ENCODE measurements at places on chromosomes 4 and X.

- H3K4me3 ChIP-seq: no peak overlapping the region
- H3K4me1 ChIP-seq: no peaks in the 10 kb centered on the region
- H3K27ac ChIP-seq: no peak overlapping the region
- DNase-seq: no peak
- no peaks in the 10 kb centered on the region for H3K36me3 ChIP-seq
- no peaks in the 10 kb centered on the region for H3K27me3 ChIP-seq
Observed at GRCh38 chr4:66736606-66737005, 808.7 kb downstream of the CENPC start.

DNA sequence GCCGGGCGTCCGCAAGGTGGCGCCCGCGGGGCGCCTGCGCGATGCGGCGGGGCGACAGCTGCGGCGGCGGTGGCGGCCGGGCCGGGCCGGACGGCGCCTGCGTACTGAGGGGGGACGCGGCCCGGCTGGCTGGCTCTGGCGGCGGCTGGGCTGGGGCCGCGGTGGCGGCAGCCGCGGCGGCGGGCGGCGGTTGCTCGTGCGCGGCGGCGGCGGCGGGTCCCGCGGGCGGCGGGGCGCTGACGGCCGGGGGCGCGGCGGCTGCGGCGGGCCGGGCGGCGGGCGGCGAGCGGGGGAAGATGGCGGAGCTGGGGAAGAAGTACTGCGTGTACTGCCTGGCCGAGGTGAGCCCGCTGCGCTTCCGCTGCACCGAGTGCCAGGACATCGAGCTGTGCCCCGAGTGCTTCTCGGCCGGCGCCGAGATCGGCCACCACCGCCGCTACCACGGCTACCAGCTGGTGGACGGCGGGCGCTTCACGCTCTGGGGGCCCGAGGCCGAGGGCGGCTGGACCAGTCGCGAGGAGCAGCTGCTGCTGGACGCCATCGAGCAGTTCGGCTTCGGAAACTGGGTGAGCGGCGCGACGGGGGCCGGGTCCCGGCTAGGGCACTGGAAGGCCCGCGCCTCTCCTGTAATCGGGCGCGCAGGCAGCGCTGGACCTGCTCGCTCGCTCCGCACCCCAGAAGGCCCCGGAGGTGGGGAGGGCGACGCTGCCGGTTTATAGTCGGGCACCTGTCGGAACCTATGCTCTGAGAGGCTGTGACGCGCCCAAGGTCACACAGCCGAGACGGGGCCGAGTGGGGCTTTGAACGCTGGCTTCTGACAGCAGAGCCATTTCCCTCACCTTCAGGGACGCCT is at the start of gene TADA2B:
Gene TADA2B, plus strand, starts transcription at position 89 of the 853 bp plus-strand sequence. Its CDS starts 208 bp downstream, at position 297.
- no peaks in the 10 kb centered on the region for H3K27me3 ChIP-seq
- no peak for DNase-seq
- H3K36me3 ChIP-seq: no peaks in the 10 kb centered on the region
- peaks cover 50% of the 10 kb centered on the region for H3K4me1 ChIP-seq
- peak within 1 kb of the TSS; percentile 94 for H3K27ac ChIP-seq

GRCh38 chr4:124304941-124305340 is 407.6 kb downstream of the ANKRD50 start:
- H3K27ac ChIP-seq: no peak overlapping the region
- H3K36me3 ChIP-seq: no peaks in the 10 kb centered on the region
- DNase-seq: no peak
- H3K27me3 ChIP-seq: no peaks in the 10 kb centered on the region
- no peak overlapping the region for H3K4me3 ChIP-seq

- H3K36me3 ChIP-seq: no peaks in the 10 kb centered on the region
- no peak overlapping the region for H3K27ac ChIP-seq
- H3K4me1 ChIP-seq: no peaks in the 10 kb centered on the region
- no peaks in the 10 kb centered on the region for H3K27me3 ChIP-seq
Observed at GRCh38 chrX:132986556-132986955, 28.1 kb upstream of the HS6ST2 start.

DNA sequence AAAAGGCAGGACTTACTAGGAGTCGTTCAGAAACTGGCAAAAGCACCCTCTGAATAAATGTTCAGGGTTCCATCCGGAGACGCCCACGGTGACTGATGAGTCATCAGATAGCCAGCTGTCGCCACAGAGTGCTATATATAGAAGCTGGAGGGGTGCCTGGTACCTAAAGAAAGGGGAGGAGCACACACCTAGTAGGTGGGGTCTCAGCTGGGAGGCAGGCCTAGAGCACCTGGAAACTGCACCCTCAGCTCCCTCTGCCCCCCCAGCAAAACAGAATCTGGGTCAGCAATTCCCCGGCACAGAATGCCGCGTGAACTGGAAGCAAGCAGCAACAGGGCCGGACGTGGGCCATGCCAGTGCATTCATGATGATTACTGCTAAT is 242.0 kb downstream of the BCOR start:
- H3K27me3 ChIP-seq: no peaks in the 10 kb centered on the region
- no peak overlapping the region for H3K4me3 ChIP-seq
- no peak for DNase-seq
- no peaks in the 10 kb centered on the region for H3K36me3 ChIP-seq

DNA sequence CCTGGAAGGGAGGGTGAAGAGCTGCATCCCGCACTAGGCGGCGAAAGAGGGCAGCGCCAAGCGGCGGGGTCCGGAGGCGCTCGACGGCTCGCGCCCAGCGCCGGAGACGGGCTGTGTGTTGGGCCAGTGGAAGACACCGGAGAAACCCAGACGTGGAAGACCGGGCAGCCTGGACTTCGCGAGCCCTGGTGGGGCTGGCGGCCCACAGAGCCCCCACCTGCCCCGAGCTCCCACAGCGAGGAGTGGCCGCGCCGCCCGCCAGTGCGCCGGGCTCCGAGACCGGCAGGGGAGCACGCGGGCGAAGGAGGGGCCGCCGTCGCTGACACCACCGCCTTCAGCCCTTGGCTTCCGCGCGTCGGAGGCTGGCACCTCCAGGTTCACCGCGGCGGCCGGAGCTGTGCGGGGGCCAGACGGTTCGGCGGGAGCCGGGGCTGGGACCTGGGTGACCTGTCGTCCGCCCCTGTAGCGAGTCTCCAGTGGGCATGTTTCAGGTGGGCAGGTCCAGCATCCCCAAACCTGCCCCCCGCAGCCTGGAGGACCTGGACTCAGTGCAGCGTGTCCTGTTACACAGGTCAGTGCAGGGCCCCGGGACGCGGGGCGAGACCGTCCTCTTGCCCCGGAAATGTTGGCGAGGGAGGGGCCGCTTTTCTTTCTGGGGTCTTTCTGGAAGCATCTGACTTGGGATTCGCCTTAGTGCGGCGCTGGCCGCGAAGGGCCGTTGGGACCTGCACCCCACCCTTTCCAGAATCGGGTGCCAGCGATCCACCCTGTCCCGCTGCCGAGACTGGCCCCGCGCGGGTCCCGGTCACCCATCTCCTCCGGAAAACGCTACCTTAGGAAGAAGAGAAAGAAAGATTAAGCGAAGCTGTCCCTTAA is 9.6 kb upstream of the INTU start:
- DNase-seq: no peak
- no peaks in the 10 kb centered on the region for H3K36me3 ChIP-seq
- peak overlapping the region; percentile 89 for H3K27ac ChIP-seq
- H3K4me1 ChIP-seq: no peaks in the 10 kb centered on the region

DNA sequence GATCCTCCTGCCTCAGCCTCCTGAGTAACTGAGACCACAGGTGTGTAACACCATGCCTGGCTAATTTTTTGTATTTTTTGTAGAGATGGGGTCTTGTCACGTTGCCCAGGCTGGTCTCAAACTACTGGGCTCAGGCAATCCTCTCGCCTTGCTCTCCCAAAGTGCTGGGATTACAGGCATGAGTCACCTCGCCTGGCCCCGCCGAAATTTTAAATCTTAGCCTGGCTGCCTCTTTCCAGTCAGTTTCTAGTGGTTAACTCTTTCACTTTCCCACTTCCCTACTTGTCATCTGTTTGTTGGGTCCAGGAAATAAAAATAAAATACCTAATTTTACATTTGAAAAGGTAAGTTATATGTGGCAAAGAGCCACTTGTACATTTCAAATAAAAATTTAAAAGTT is 62.4 kb downstream of the TMEM165 start:
- H3K4me3 ChIP-seq: no peak overlapping the region
- H3K4me1 ChIP-seq: no peaks in the 10 kb centered on the region
- H3K27ac ChIP-seq: no peak overlapping the region
- H3K27me3 ChIP-seq: no peaks in the 10 kb centered on the region
- DNase-seq: no peak

DNA sequence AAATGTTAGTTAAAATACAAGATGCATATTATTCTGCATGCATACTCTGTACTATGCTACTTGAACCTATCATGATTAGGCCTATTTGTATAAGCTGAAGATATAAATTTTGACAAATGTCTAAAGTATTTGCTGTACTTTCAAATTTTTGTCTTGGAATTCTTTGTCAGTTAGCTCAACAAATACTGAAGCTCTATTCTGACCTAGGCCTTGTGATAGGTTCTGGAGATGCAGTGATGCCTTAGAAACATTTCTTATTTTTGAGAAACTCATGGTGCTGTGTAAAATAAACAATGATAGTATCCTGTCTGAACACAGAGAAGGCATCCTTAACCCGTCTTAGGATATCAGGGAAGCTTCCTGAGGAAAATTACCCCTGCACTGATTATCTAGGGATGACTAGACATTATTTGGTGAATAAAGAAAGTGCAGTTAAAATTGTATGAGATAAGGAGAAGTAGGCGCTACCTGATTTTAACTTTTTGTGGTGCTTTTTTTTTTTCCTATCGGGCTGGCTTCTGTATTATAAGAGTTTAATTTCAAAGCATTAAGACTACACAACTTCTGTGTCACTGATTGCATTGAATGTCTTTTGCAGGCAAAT is 43.4 kb downstream of the MOB1B start:
- H3K4me1 ChIP-seq: peaks cover 15% of the 10 kb centered on the region
- H3K4me3 ChIP-seq: no peak overlapping the region
- no peak overlapping the region for H3K27ac ChIP-seq
- H3K36me3 ChIP-seq: no peaks in the 10 kb centered on the region

- DNase-seq: no peak
- H3K36me3 ChIP-seq: no peaks in the 10 kb centered on the region
- no peak overlapping the region for H3K4me3 ChIP-seq
- no peaks in the 10 kb centered on the region for H3K27me3 ChIP-seq
- no peak overlapping the region for H3K27ac ChIP-seq
Observed at GRCh38 chr4:79217025-79217424, 108.8 kb downstream of the NAA11 start.

- DNase-seq: no peak
- H3K4me3 ChIP-seq: no peak overlapping the region
- H3K4me1 ChIP-seq: no peaks in the 10 kb centered on the region
Observed at GRCh38 chrX:115582616-115583495, 21.9 kb downstream of the PLS3 start.

GRCh38 chr4:139910106-139910505 is 243.9 kb downstream of the MAML3 start:
- H3K36me3 ChIP-seq: no peaks in the 10 kb centered on the region
- H3K4me1 ChIP-seq: peaks cover 36% of the 10 kb centered on the region
- no peak overlapping the region for H3K4me3 ChIP-seq
- no peaks in the 10 kb centered on the region for H3K27me3 ChIP-seq

GRCh38 chr4:118727360-118727759 is 42.2 kb downstream of the METTL14 start:
- no peaks in the 10 kb centered on the region for H3K27me3 ChIP-seq
- no peaks in the 10 kb centered on the region for H3K4me1 ChIP-seq
- DNase-seq: no peak
- H3K4me3 ChIP-seq: no peak overlapping the region
- H3K27ac ChIP-seq: no peak overlapping the region

DNA sequence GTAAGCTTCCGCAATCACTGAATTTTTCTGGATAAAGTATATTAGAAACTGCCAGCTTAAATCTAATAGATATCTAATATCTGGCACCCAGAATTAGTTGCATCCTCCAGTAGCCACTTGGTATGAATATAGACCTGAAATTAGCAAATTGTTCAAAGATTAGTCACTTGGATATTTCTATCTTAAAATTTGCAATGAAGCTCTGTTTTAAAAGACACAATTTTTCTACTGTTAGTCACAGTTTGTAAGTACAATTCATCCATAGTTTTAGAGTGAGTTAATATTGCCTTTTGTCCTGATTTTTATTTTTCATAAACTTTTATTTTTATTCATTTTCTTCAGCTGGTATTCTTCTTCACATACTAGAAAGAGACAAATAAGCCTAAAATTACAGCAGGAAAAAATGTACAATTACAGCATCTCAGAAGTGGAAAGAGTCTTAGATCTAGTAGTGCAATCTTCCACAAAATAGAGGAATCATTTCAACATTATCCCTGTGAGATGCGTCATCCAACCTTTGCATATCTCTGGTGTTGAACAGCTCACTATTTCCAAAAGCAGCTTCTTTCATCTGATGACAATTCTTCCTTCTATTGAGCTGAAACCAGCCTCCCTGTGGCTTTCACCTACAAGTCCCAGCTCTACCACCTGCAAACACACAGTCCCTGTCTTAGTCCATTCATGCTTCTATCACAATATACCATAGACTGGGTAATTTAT is 190.0 kb upstream of the AR start:
- no peak overlapping the region for H3K4me3 ChIP-seq
- no peaks in the 10 kb centered on the region for H3K36me3 ChIP-seq
- H3K27me3 ChIP-seq: no peaks in the 10 kb centered on the region
- no peak overlapping the region for H3K27ac ChIP-seq
- no peak for DNase-seq
- H3K4me1 ChIP-seq: no peaks in the 10 kb centered on the region

DNA sequence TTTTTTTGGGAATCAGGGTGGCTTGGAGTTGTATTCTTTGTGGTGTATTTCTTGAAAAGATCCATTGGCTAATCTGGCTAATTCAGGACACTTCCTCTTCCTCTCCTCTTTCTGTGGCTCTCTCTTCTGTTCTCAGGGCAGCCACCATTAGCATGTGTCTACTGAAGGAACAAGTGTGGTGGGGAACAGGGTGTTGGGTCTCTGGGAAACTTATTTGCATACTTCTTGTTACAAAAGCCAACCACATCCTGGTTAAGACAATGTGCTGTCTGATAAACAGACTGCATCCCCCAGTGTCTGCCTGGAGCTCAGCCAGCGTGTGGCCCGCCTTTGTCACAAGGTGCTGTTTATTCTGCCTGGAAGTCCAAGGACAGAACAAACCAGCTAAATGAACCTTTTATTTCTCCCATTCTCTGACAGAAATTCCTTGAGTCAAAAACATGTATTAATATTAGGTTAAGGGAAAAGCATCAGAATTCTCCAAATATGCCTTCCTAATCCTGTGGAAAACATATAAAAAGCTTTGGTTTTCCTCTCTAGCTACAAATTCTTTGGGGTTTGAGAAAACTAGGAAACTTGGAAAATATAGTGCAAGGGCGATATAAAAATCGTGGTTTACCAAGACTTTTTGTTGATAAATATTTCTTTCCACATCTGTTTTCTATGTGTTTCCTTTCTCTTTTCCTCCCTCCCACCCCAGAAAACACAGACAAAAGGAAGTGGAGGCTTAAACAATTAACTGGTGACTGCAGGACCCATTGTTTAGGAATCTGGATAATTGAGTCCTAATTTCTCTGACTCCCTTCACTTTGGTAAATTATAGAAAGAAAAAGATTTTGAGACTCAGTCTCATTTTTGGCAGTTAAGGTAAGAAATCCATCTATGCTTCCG is 203.6 kb downstream of the SPRY1 start:
- no peaks in the 10 kb centered on the region for H3K27me3 ChIP-seq
- no peak overlapping the region for H3K4me3 ChIP-seq
- H3K27ac ChIP-seq: no peak overlapping the region
- H3K4me1 ChIP-seq: peaks cover 15% of the 10 kb centered on the region
- DNase-seq: peak; percentile 61

GRCh38 chr4:157988641-157989040 is 184.2 kb downstream of the GASK1B start:
- no peaks in the 10 kb centered on the region for H3K27me3 ChIP-seq
- H3K27ac ChIP-seq: no peak overlapping the region
- DNase-seq: no peak

- DNase-seq: no peak
- H3K4me3 ChIP-seq: no peak overlapping the region
Observed at GRCh38 chr4:35228313-35228712, 1016.0 kb downstream of the ARAP2 start.

Measured in tibial nerve (tissue), 4 donors.